Mononuclear cell (primary cell): ENCODE measurements at places on chromosomes 16 and 17. TPM values are rescaled to one million over a fixed set of nuclear protein-coding genes. Genes with fewer than 3 reads are reported as not detected.

The RAPGEFL1 gene
- 2.3 TPM for total RNA-seq

The CACNG1 gene
- not detected for total RNA-seq

The GPR139 gene
- total RNA-seq, result not detected

The IKZF3 gene
- 47.5 TPM for total RNA-seq

The EVI2A gene
- 156 TPM for total RNA-seq

The PLA2G10 gene
- total RNA-seq, result not detected

The ADAT1 gene
- total RNA-seq, result 52.5 TPM

The COX6A2 gene
- total RNA-seq, result not detected

The SULT1A3 gene
- total RNA-seq, result 3.8 TPM

The TAC4 gene
- total RNA-seq, result not detected

The PRSS33 gene
- not detected for total RNA-seq

The ADAD2 gene
- total RNA-seq, result not detected

The CCDC144A gene
- total RNA-seq, result 3.8 TPM

The KRTAP3-1 gene
- not detected for total RNA-seq

The UBE2O gene
- 15.2 TPM for total RNA-seq

The SPNS2 gene
- total RNA-seq, result 0.10 TPM

The MMP28 gene
- total RNA-seq, result 8.1 TPM

The ZNHIT3 gene
- total RNA-seq, result 42.8 TPM

The RBBP6 gene
- 166 TPM for total RNA-seq

The HASPIN gene
- 0.52 TPM for total RNA-seq

The SLC13A2 gene
- total RNA-seq, result not detected
